ENCODE measurements at places on chromosomes 6 and 20.

DNA sequence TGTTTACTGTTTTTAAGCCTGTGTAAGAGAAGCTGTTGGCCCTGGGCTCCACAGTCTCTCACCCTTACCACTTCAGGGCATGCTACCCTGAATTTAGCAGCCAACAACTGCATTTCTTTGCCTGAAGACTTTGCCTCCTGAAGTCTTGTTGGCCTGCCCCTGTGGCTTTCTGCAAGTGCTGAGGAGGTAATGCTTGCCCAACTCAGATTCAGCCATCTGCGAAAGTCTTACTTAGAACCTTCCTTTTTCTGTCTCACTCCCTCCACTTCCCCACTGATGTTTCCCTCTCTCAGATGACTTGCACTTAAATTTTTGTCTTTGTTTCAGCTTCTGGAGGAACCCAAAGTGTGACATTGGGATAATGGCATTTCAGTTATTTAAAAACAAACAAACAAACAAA is 11.8 kb upstream of the IBTK start:
- DNase-seq, result no peak

- DNase-seq, result no peak
These were observed 25.1 kb downstream of the MYBL2 start for GRCh38 chr20:43691928-43692524.

GRCh38 chr6:167098825-167099225 is 24.1 kb upstream of the CCR6 start:
- no peak for DNase-seq

GRCh38 chr6:35587167-35587566 is 74.5 kb upstream of the TULP1 start:
- DNase-seq, result no peak

DNA sequence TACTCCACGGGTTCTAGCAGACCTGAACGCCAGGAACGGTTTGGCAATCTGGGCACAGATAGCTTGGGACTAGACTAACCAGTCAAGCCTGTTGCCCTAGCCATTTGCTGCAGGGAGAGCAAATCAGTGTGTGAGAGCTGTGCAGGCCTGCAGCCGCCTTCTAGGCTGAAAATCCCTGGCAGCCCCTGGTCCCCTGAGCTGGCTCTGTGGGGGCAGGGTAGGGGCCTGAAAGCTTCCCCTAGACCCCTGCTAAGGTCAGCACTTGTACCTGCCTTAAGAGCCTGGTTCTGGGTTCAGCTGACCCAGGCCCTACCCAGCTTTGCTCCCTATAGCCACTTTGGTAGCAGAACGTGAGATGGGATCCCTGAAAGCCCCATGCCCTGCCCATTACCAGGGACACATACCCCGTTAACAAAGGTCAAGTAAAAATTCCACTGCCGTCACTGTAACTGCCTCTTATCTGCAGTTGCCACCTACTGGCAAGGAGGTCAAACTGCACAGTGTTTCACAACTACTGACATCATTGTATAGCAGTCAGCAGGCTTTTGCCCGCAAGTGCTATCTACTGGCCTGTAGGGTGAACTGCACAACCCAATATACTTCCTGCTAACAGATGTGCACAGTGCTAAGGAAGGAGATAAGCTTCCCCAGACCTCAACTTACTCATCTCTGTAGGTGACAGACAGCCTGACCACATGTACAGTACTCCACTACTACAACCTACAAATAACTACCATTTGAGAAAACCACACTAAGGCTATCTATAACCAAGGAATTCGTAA is 95.1 kb upstream of the OLIG3 start:
- peak; percentile 10 for DNase-seq

GRCh38 chr6:170033666-170034065 is 257.2 kb downstream of the DLL1 start:
- DNase-seq, result no peak

- no peak for DNase-seq
These were observed 7.0 kb downstream of the SNX5 start for GRCh38 chr20:17961587-17961940.

- no peak for DNase-seq
These were observed 182.1 kb downstream of the ANKRD60 start for GRCh38 chr20:58046311-58046710.

DNA sequence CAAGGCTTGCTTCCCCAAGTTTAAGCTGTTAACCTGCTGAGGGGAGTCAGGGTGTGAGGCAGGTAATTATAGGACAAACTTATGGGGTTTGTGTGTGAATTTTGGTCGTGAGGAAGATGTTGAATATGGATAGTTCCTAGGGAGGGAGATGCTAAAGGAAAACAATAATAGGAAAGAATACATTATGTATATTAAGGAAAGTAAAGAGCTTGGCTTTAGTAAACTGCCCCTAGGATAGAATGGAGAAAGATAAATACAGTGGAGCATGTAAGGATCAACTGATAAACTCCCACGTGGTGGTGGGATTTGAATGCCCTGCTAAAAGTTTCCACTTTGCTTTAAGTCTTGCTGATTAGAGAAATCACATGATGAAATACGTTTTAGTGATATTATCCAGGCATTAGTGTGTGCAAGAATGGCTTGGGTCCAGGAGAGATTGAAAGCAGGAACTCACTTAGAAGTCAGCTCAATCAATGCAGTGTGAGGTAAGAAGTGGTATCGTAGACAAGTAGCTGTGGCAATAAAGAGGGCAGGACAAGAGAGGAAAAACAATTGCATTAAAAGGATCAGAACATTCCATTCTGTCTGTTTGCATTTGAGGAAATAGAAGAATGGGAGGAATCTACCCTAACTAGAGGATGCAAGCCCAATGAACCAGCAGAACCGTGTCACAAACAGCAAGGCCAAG is 52.5 kb downstream of the RPS12 start:
- no peak for DNase-seq

- DNase-seq, result no peak
These were observed 750.8 kb upstream of the SLC35B3 start for GRCh38 chr6:9186148-9186547.

DNA sequence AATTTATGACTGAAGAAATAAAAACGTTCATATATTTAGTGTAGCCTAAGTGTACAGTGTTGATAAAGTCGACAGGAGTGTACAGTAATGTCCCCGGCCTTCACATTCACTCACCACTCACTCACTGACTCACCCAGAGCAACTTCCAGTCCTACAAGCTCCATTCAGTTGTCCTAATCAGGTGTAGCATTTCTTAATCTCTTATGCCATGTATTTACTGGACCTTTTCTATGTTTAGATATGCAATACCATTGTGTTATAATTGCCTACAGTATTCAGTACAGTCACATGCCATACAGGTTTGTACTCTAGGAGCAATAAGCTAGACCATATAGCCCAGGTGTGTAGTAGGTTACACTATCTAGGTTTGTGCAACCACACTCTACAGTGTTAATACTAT is 610.2 kb upstream of the NOX3 start:
- no peak for DNase-seq

DNA sequence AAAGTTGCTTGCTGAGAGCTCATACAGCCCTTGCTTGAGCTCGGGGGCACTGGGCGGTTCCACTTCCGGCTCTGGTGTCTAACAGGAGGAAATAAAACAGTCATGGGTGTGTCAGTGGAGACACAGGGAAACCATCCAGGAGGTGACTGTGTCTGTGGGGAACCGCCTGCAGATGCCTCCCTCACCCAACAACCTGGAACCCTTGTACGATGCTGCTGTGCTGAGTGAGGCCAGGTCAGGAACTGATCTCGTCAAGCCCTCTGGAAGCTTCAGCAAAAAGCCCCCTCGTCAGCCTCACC is 15.5 kb downstream of the TXNDC5 start:
- DNase-seq, result no peak

DNA sequence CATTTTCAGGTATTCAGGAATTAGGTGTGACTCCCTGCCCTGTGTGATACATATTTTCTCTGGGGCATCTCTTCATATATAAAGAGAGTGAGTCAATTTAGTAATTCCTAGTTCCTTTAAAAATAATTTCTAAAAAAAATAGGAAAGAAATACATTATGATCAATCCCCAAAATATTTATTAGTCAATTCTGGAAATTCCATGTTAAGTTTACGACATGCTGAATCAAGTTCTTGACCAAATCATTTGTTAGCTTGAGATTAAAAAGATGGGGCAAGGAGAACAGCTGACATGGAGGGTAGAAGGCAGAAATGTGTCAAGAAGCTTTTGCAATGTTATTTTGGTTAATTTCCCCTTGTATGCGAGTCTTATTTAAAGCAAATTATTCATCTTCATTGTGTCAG is 22.7 kb upstream of the PRDM1 start:
- no peak for DNase-seq

DNA sequence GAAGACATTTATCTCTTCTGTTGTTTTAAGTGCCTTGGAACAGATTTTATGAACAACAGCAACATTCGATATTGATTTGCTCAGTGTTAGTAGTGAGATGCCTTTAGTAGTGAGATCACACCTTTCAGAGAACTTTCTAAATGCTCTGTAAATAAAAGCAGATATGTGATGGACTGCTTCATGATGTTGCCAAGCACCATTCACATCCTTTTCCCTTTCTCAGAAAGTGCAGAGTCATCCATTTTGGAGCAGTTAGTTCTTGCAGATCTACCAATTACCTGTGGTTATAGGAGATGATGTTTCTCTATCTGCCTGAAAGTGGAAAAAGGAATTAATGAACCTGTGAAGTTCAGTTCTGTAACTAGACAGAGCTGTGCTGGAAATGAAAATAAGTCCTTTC is 27.0 kb downstream of the CBFA2T2 start:
- no peak for DNase-seq

GRCh38 chr20:36862857-36863668 is 12.9 kb upstream of the TLDC2 start:
- no peak for DNase-seq

GRCh38 chr6:98832284-98833056 is 1.9 kb upstream of the POU3F2 start:
- peak; percentile 16 for DNase-seq

- no peak for DNase-seq
These were observed 143.2 kb downstream of the SLC16A10 start for GRCh38 chr6:111230351-111231089.

GRCh38 chr20:2616634-2617033 is 35.8 kb upstream of the NOP56 start:
- DNase-seq, result no peak

DNA sequence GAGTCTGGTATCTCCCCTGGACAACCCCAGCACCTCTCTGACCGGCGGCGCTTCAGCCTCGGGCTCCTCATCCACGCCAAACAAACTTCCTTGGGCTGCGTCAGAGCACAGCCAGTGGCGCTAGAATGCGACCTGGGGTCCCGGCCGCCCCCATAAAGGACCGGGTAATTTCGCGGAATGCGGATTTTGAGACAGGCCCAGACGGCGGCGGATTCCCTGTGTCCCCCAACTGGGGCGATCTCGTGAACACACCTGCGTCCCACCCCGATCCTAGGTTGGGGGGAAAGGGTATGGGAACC is 1.6 kb downstream of the FOXP4 start:
- DNase-seq, result no peak

DNA sequence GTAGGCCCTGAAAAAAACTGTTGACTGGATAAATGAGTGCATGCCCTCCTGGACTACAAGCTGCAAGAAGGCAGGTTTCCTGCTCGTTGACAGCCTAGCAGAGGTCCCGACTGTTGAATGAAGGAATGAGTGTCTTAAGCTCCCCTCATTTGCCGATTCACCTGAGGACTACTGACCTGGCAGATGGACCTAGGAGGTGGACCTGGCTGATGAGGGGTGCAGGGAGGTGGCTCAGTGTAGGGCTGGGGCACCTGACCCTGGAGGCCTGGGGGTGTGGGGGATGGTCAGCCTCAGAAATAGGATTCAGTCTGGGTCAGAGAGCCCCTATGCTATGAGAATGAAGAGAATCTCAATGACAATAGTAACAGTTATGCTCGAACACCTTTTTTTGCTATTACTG is 11.6 kb upstream of the TFAP2C start:
- no peak for DNase-seq

GRCh38 chr20:53975761-53976160 is 94.6 kb downstream of the BCAS1 start:
- DNase-seq, result no peak

DNA sequence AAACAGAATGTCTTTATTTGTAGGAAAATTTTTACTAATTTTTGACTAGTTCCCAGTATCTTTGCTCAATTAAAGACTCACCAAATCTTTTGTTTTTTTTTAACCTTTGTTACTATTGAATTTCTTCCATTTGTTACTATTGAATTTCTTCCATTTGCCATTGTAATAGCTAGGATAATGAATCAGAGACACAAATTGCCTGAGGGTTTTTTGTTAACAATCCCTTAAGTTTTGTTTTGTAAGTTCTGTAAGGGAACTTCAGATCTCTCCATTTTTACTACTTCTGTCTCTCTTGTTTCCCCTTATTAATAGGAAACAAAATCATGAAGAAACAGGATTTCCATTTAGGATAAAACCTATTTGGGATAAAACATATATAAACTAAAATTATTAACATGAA is 104.3 kb downstream of the MAP3K4 start:
- DNase-seq, result no peak

DNA sequence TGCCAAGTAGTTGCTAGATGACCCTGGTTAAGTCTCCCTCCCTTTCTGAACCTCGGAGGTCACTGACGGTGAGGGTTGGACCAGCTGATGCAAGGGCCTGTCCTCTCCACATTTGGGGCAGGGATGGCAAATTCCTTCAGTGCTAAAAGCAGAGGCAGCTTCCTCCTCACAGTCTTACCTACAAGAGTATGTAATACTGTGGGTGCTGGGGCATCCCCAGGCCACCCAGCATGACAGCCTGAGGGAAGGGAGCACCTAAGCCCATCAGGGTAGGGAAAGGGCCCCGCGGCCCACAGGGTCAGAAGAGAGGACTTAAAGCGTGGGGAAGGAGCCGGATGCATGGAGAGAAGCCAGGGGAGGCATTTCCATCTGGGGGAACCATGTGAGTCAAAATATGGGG is 38.0 kb downstream of the TGM3 start:
- no peak for DNase-seq

- no peak for DNase-seq
These were observed 14.5 kb downstream of the PCIF1 start for GRCh38 chr20:45948742-45949541.

Data from HFF-Myc (cell line).